ENCODE measurements at places on chromosomes 4 and X.

- DNase-seq = no peak
These were observed 85.0 kb downstream of the NFKB1 start for GRCh38 chr4:102586002-102586643.

- no peak for DNase-seq
These were observed 7.6 kb downstream of the TRAM1L1 start for GRCh38 chr4:117077760-117078159.

- no peak for DNase-seq
These were observed 243.0 kb downstream of the PALLD start for GRCh38 chr4:168739886-168740285.

GRCh38 chr4:127179256-127180087 lies 453.3 kb upstream of the INTU start:
- DNase-seq = no peak

DNA sequence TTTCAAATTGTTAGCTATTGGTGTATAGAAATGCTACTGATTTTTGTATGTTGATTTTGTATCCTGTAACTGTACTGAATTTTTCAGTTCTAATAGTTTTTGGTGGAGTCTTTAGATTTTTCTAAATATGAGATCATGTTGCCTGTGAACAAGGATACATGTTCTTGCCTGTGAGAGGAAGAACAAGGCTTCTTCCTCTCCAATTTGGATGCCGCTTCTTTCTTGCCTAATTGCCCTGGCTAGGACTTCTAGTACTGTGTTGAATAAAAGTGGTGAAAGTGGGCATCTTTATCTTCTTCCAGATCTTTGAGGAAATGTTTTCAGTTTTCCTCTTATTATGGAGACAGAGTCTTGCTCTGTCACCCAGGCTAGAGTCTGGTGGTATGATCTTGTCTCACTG lies 16.2 kb upstream of the NAP1L5 start:
- DNase-seq = no peak

GRCh38 chr4:85826060-85826678 lies 351.2 kb downstream of the ARHGAP24 start:
- no peak for DNase-seq

- no peak for DNase-seq
These were observed 200.0 kb upstream of the FTHL17 start for GRCh38 chrX:31271615-31272471.

GRCh38 chrX:48779399-48779798 lies 7.0 kb upstream of the GATA1 start:
- no peak for DNase-seq

All from SW 1271 (cell line).